ENCODE measurements at places on chromosomes 3 and 15. TPM values are rescaled to one million over a fixed set of nuclear protein-coding genes. Genes with fewer than 3 reads are reported as not detected.

DNA sequence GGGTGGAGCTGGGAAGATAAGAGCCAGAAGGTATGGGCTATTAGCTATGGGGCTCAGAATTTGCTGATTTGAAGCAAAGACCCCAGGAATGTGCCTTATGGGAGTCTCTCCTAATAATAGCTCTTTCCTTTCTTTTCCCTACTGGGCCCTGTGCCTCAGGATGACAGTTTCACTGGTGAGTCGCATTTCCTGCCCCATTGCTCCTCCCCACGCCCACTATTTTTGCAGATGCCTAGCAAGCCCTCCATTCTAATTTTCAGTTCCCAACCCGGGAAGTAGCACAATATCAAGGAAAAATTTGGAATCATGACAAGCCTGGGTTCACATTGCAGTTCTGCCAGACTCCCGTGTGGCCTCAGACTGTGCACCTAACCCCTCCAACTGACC lies 583 bp downstream of the IL17RE start:
- DNase-seq: peak; percentile 41

Gene ZWILCH
- total RNA-seq: 29.8 TPM

DNA sequence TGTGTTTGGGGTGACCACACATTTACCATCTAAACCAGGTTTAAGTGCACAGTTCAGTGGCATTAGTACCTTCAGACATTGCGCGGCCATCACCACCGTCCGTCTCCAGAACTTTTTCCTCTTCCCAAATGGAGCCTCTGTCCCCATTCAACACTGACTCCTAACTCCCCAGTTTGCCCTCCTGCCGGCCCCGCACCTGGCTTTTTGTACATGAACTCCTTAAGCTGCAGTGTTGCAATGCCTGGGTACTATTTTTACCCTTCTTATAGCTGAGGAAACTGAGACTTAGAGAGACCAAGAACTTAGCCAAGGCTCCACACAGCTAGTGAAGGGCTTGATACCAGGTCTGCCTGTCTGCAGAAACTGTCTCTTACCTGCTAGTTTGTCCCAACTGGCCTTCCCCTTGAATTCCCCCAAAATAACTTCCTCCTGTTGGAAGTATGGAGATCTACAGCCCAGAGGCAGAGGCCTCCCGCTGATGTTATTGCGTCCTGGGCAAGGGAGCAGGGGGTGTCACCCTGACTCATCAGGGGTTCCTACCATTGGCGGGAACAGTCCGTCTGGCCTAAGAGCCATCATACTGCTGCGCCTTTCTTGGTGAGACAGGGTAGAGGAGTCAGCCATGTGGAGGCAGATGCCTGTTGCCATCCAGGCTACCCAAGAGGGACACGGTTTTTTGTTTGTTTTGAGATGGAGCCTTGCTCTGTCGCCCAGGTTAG lies 65.6 kb downstream of the GRIP2 start:
- no peak for DNase-seq

DNA sequence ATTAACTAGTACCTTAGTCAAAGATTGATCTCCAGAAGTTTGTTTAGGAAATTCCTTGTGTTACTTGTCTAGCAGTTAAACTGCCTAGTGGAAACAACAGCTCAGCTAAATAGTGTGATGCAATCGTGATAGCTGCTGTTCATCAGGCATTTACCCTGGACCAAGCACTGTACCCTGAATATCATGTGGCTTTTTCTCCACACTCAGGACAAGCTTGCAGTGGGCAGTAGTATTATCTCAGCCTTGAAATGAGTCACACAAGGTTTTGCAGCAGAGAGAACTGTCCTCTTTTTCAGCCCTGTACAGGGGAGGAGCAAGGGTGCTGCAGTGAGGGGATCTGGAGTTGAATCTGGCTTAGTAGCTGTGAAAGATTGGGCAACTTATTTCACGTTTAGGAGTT lies 208.4 kb downstream of the TP63 start:
- DNase-seq: no peak

Gene MYH15
- 0.14 TPM for total RNA-seq

DNA sequence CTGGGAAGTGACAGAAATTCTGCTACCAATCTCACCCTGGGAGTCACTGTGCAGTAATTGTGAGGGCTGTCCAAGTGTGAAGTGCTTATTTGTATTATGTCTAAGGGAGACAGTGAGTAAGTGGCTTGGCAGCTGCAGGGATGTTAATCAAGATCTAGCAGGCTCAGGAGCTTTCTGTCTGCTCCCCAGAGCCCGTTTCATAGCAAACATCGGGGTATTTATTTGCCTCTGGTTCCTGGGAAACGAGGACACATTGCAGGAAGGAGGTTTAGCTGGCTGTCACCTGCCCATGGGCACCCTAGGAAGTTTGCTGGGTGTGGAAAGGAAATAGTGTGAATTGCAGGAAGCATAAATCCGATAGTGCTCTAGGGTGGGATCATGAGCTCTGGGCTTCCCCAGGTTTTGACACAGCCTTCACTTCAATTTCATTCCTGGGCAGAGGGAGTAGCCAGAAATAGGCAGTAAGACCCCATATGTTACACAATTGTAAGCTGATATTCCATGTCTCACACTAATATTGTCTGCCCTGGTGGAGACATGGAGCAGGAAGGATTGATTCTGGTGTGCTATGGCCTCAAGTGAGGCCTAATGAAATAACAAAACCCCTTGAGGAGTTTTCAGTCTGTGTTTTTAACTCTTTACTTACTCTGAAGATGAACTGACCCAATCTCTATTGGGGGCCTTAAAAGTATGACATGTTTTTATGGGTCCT lies 74.1 kb upstream of the MITF start:
- peak; percentile 86 for DNase-seq

Gene PLA1A
- total RNA-seq: not detected

- DNase-seq: peak; percentile 25
Observed at GRCh38 chr15:60972301-60972700, 256.8 kb downstream of the RORA start.

GRCh38 chr15:51874751-51875644 lies 45.5 kb downstream of the TMOD3 start:
- DNase-seq: peak; percentile 92

- DNase-seq: no peak
Observed at GRCh38 chr15:43276563-43277200, 10.0 kb upstream of the TGM5 start.

DNA sequence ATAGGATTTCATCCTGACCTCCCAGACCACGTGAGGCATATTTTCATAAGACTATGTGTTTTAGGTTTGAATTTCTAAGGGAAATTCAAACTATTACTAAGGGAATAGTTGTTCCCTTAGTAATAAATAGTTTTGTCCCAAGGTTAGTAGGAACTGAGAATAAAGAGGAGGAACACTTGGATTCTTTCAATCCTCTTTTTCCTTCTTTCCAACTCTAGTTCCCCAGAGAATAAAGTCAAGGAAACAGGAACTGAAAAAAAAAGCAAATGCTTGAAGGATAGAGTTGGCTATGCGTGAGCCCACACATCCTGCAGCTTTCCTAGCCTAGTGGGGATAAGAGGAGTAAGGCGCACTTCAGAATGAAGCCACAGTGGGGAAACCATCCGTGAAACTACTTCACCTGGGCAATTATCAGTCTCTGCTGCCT lies 312.1 kb upstream of the TGFBR2 start:
- no peak for DNase-seq

Gene RAD18
- total RNA-seq: 23.8 TPM

GRCh38 chr3:154783521-154783931 lies 296.6 kb upstream of the MME start:
- DNase-seq: no peak

Gene MAGEF1
- total RNA-seq: 14.2 TPM

DNA sequence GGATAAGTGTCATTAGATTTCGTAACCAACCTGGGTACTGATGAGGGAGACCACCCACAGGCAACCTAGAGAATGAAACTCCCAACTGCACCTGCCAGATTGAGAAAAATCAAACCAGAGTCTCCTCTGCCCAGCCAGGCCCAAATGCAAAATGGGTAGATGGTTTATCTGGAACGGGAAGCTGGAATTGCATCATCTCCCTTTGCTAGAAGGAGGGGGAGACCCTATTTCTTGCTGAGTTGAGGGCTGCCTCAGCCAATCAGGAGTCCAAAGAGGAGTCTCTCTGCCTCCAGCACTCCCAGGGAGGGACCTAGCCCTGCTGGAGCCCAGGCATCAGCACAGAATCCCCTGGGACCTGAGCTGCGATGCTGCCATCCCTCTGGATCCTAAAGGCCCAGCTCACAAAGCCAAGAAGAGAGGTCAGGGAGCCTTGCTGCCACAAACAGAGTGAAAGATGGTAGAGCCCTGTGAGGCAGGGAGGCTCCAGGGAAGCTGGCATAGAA lies 8.1 kb downstream of the RMDN3 start:
- DNase-seq: no peak

GRCh38 chr3:195059006-195059350 lies 212.0 kb downstream of the XXYLT1 start:
- peak; percentile 88 for DNase-seq

- DNase-seq: no peak
Observed at GRCh38 chr3:71450162-71450561, 133.4 kb downstream of the FOXP1 start.

DNA sequence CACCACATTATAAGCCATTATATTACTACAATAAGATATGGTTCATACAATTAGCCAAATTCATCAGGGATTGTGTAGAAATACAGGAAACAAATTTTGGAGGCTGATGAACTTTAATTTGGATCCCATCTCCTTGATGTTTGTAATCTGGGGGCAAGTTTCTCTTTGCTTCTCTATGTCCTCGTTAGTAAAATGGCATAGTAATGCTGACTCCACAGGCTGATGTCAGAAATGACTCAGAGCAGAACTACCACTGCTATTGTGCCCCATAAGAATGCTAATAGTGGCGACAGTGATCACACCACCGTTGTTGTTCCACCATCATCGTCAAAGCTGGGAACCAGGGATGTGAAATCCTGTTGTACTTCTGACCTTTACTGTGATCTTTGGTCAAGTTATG lies 722.3 kb upstream of the LMCD1 start:
- DNase-seq: no peak

GRCh38 chr3:71001303-71001830 lies 582.2 kb downstream of the FOXP1 start:
- no peak for DNase-seq

- DNase-seq: peak; percentile 3
Observed at GRCh38 chr15:36844534-36844998, 255.8 kb downstream of the MEIS2 start.

- DNase-seq: peak; percentile 69
Observed at GRCh38 chr3:66376568-66376967, 124.3 kb downstream of the LRIG1 start.

Gene BCHE
- 0.27 TPM for total RNA-seq

- no peak for DNase-seq
Observed at GRCh38 chr3:14448756-14449727, 46.6 kb downstream of the SLC6A6 start.

DNA sequence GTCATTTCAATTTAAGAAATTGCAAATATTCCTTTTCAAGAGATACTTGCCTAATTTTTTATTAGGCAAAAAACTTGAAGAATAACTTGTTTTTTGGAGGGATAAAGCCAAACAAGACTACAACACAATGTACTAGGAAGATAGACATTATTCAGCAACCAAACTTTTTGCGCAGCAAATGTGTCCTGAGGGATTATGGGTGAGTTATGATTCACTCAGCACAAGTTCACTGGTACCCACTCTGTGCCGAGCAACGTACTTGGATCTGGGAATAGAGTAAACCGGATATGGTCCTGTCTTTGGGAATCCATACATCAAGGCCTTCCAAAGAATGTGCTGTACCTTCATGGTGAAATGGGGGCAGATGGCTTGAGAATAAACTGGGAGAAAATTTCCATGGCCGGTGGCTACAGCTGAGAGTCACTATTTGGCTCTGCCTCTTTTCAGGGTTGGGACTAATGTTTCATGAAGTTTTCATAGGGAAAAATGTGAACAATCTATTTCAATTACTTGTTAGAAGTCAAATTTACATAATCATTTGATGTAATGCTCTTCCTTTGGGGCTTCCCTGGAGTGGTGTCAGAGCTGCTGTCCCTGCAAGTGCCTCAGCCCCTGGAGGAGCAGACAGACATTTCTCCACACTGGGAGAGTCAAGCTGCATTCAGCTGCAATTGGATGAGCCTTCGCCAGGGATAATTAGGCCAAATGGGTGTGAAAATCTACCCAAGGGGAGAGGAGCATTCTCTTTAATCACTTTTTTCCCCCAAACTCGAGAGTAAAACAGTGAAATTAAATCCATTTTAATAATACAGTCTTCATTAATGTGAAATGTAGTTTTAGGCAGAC lies 315.2 kb downstream of the CLSTN2 start:
- no peak for DNase-seq

DNA sequence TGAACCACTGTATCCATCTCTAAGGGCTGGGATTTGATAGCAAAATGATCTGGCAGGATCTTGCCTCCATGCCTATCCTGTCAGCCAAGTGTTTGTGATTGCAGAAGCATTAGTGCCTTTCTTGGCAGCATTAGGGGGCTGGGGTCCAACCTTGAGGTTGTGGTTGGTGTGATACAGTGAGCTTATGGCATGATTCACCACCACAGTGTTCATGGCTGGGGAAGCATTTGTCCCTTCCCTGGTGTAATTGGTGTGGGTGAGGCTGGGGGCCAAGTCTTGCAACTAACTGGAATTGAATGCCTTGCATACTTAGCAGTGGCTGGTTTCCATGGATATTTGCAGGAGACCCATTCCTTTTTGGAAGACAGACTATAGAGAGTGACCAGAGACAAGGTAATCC lies 271.0 kb upstream of the TBL1XR1 start:
- no peak for DNase-seq

Gene ZNF197
- 7.1 TPM for total RNA-seq

- DNase-seq: peak; percentile 6
Observed at GRCh38 chr3:155743606-155744005, 1.3 kb downstream of the PLCH1 start.

Gene TGM5
- total RNA-seq: not detected

Gene SPINK8
- not detected for total RNA-seq

DNA sequence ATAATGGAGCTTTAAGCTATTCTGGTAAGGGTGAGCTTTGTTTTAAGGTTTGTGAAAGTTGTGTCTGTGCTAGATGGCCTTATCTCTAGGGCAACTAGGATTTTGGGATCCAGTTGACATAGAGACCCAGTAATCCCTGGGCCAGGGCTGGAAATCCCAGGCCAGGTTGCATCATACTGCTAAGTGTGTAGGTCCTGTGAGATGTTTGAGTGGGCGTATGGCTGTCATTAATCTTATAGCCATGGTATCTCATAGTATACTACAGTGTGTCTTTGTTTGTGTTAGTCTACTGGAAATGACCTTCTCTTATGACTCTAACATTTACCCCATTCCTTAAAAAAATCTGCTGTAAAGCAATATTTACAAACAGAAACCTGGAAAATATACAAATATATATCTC lies 151.4 kb downstream of the CACNA2D3 start:
- DNase-seq: no peak

Gene CPNE4
- not detected for total RNA-seq

Gene PRTG
- total RNA-seq: 12.4 TPM

Gene LRRK1
- 22.1 TPM for total RNA-seq

Gene TMIE
- 0.18 TPM for total RNA-seq

DNA sequence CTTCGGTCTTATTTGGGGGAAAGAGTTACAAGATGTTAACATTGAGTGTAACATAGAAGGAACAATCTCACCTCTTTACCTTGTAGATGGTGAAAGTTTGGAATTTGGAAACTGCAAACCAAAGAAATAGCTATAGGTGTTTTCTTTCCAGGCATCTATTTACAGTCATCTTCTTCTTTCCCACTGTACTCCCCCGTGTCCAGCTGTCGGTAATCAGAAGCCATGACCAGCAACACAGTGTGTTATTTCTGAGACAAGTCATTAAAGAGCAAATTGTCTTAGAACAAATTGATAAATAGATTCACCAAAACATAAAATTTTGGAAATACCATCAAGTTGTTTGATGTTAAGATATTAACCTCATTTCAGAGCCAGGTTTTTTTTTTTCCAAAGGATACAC lies 590.5 kb upstream of the NAALADL2 start:
- DNase-seq: no peak
